ENCODE measurements at places on chromosomes 12 and 14. TPM values are rescaled to one million over a fixed set of nuclear protein-coding genes. Genes with fewer than 3 reads are reported as not detected.

GRCh38 chr12:48777501-48778400 lies 11.1 kb downstream of the ADCY6 start:
- DNase-seq, result no peak

- no peak for DNase-seq
Measured at GRCh38 chr12:113005762-113006161, 27.4 kb downstream of the OAS2 start.

DNA sequence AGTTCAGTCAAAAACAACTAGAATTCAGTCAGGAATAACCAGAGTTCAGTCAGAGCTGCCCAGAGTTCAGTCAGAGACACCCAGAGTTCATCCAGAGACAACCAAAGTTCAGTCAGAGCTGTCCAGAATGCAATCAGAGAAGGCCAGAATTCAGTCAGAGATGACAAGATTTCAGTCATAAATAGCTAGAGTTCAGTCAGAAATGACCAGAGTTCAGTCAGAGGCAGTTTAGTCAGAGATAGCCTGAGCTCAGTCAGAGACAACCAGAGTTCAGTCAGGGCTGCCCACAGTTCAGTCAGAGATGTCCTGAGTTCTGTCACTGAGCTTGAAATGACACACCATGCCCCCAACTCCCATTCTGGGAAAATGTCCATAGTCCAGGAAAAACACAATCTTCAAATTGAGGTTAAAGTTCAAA lies 1102.8 kb downstream of the BCL11B start:
- DNase-seq, result no peak

- peak; percentile 19 for DNase-seq
Measured at GRCh38 chr12:108907839-108908351, 28.0 kb downstream of the DAO start.

GRCh38 chr14:55071870-55072640 lies 20.6 kb downstream of the MAPK1IP1L start:
- DNase-seq, result peak; percentile 37

HOXC13 gene
- total RNA-seq, result not detected

FRMD6 gene
- total RNA-seq, result 9.2 TPM

Data from heart left ventricle (tissue), 16 donors.